ENCODE measurements at places on chromosomes 16 and 17.

GRCh38 chr16:14249291-14250032 lies 178.3 kb downstream of the MRTFB start:
- peak; percentile 8 for DNase-seq

DNA sequence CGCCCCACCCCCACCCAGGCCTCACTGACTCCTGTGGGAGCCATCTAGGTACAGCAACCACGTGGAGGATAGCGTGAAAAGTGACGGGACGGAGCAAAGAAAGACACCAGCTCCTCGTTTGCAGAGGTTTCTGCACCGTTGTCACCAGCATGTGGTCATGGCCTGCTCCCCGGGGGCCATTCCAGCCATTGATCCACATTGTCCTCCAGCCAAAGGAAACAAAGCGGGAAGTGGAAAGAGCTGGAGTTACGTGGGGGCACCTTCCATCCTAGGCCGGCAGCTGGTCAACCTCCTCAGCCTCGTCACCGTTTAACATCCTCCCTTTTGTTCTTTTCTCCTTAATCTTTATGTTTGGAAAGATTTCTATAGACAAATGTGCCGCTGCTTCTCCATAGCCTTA lies 153.7 kb downstream of the RPTOR start:
- DNase-seq: no peak

DNA sequence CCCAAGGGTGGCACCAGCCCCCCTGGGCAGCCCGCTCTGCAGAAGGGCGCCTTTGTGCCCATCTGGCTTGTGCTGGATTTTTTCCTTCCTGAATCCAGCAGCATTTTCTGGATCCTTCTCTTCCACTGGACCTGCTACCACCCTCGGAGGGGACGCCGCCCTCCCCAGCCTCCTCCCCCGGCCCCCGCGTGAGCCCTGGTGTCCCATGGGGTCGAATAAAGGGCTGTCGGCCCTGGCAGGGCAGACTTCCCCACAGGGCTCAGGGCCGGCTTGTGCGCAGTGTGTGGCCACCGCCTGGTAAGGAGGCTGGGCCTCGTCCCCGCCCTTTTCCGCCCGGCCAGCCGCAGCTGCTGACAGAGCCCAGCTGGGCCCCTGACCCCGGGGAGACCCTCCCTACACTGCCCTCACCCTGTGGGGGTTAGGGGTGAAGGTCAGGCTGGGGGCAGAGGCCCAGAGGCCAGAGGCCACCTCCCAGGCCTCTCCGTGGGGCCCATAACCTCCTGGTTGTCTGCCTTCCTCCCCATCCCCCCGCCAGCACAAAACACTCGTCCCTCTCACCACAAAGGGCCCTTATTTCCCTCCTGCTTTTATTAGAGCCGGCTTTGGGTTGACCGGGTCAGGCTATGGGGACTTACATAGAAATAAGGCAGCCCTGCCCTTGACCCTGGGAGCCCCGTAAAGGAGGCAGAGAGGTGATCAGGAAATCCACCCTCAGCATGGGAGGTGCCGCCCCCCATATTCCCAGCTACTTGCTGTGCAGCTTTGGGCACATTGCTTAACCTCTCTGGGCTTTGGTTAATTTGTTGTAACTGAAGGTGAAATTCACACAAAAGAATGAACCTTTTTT lies 179.3 kb upstream of the CIBAR2 start:
- no peak for DNase-seq

- no peak for DNase-seq
These were observed 221.3 kb downstream of the SNX29 start for GRCh38 chr16:12197812-12198211.

GRCh38 chr16:29737713-29738112 lies 8.1 kb downstream of the C16orf54 start:
- DNase-seq: no peak

DNA sequence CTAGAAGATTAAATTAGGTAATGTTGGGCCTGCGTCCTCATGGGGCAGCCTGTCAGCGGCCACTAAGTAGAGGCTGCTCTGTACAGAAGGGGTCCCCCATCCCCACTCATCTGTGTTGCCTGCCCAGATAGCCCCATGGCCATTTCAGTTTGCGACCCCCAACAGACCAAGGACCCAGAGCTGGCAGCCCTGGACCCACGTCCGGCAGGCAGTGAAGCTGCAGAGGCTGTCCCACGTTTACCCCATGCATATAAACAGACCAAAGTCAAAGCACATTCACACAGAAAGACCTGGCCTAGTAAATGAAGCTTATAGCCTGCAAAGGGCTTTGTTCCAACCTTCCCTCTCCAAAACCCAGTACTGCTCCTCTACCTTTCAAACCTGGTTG lies 4.6 kb downstream of the PDF start:
- no peak for DNase-seq

- no peak for DNase-seq
These were observed 572.2 kb downstream of the CDH13 start for GRCh38 chr16:83198977-83199376.

GRCh38 chr16:79053577-79053976 lies 547.0 kb downstream of the MAF start:
- no peak for DNase-seq

GRCh38 chr17:39376434-39376833 lies 25.0 kb downstream of the FBXL20 start:
- no peak for DNase-seq

GRCh38 chr17:13503526-13503925 lies 98.2 kb downstream of the HS3ST3A1 start:
- DNase-seq: no peak

All from stimulated activated CD8-positive, alpha-beta memory T cell treated with anti-CD3 and anti-CD28 coated beads, Interleukin-15, amount 100 ng/mL, for 4 hours (primary cell).